Suppressor macrophage treated with lipopolysaccharide for 4 hours (primary cell): ENCODE measurements at places on chromosomes 13 and 19.

- DNase-seq = peak; percentile 9
Observed at GRCh38 chr13:95388420-95389079, 87.3 kb upstream of the ABCC4 start.

- DNase-seq = peak; percentile 88
Observed at GRCh38 chr19:16062789-16063188, 13.5 kb upstream of the TPM4 start.

DNA sequence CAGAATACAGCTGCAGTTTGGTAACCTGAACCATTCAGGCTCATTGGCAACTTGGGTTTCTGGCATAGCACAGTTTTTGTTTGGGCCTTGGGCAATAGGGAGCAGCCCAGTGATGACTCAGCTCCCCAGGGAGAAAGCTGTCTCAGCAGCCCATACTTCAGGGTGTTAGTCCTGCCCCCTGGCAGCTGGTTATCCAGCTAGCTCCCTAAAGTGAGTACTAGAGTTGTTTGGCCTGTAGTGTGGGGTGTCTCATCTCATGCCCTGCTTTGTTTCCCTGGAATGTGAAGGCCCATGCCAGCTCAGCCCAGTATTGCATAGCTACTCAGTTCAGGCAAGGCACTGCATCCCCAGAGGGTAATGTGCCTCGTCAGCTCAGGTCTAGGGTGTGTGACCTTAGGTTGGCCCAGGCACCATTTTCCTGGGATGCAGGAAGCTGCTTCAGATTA lies 18.2 kb upstream of the ZNF543 start:
- peak; percentile 47 for DNase-seq

GRCh38 chr19:55585658-55586339 lies 5.2 kb upstream of the ZNF579 start:
- no peak for DNase-seq

- no peak for DNase-seq
Observed at GRCh38 chr19:6097911-6098310, 12.4 kb downstream of the RFX2 start.

DNA sequence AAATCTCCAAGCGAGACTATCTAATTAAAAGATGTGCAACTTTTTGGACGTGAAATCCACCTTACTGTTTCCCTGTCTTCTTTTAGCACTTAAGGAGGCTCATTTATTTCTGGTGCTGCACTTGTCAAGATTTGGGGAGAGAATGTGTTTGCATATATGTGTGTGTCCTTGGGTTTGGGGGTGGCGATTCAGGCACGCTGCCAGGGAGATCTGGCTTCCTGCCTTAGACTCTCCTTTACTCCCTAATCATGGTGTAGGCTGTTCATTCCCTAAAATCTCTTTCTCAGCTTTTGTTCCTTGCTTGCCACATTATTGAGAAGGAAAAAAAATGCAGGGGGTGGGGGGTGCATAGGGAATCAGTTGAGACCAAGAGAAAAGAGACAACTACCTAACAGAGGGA lies 271.2 kb downstream of the DCLK1 start:
- no peak for DNase-seq

- DNase-seq = peak; percentile 22
Observed at GRCh38 chr19:10730932-10731331, 13.1 kb downstream of the DNM2 start.

- DNase-seq = peak; percentile 46
Observed at GRCh38 chr19:19458110-19458816, 52.8 kb downstream of the GATAD2A start.
